ENCODE measurements at places on chromosomes 3 and 15.

DNA sequence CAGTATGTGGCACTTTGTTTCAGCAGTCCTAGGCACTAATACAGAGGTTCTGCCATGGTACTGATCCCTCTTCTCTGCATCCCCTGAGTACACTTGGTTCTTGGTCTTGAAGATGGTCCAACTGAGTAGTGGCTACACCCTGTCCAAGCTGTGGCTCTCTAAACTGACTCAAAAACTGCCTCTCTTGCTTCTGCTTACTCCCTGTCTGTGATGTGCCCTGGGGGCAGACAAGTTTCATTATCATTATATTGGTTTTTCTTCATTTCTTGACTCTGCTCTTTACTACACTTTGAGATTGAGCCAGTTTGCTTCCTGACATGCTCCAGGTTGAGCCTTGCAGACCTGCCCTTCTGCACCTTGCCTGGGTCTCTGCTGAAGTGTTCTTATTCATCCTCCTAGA is 18.9 kb upstream of the ST3GAL6 start:
- DNase-seq, result no peak

DNA sequence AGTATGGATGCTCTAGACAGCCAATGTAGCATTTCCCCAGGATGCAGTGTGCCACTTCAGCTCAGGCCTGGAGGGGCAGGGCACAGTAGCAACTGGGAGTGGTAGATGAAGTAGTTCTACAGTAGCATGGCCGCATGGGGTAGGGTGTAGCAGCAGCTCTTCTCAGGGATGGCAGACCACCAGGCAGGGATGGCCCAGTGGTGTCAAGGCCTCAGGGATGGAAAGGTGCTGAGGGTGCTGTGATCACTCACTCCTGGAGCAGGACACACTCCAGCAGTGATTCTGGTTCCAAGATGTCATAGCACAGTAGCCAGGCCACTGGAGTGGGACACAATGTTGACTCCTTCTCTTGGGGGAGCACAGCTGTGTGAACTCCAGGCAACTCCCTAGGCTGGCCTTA is 210.9 kb upstream of the LYSMD4 start:
- no peak for DNase-seq

- no peak for DNase-seq
These were observed 61.9 kb upstream of the C3orf80 start for GRCh38 chr3:160163229-160163878.

DNA sequence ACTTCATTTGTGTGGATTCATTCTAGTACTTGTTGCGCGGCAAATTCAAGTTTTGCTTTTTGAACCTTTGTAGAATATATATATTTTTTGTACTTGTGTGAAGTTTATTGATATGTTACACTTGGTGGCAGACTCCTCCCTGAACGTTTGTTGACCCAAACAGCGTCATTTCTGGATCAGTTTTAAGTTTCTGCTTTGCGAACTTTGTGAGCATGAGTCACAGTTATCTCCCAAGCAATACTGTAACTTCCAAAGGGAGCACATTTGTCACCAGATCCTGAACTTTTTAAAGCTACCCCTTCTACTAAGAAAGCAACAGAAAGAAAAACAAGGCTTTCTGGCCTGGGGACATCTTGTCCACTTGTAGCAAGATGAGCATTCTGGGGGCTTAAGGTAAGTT is 74.8 kb upstream of the CACNA2D3 start:
- no peak for DNase-seq

DNA sequence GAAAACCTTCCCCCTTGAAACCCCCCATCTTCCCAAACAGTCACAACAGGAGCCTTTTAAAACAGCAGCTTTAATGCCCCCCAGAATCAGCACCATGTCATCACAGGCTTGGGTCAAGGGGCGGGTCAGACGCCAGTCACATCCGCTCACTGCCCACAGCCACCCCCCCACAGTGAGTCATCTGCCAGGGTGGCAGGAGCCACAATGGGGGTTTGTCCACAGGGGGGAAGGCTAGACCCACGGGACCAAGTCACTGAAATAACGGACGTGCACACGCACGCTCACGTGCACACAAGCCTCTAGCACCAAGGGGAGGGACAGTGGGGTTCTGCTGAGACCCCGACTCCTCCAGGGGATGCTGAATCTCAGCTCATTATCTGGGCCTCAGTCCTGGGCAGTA is 441 bp upstream of the UCN2 start:
- no peak for DNase-seq

- no peak for DNase-seq
These were observed 15.7 kb downstream of the ACOX2 start for GRCh38 chr3:58521336-58521670.

DNA sequence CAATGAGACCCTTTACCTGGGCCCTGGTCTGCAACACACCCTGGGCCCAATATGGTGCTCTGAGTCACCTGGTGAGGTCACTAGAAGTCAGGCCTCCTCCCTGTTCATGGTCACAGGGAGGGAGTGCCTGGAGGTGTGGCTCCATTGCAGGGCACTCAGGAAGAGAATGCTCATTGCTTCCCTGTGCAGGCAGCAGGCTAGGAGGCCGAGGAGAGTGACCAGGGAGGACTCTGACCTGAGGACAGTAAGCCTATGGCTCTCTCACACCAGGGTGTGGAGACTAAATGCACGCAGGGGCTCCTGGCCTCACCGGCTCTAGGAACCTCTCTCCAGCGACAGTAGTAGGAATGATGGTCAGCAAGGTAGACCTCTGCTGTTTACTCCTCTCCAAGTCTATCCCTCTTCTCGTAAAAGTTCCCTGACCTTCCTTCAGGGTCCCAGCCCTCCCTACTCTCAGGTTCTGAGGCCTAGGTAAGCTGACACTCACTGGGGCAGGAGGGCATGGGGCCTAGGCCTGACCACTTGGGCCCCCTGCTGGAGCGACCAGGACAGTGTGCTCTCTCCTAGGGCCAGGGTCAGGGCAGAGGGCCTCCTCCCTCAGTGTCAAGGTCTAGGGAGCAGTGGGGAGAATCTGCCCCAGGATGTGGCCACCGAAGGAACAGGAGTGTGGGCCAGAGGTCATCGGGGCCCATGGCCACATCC is 9.6 kb upstream of the SLCO2A1 start:
- DNase-seq, result no peak

Measured in naive thymus-derived CD8-positive, alpha-beta T cell (primary cell).